Calu3 (cell line): ENCODE measurements at places on chromosomes 11 and 22. TPM values are rescaled to one million over a fixed set of nuclear protein-coding genes. Genes with fewer than 3 reads are reported as not detected.

- no peak for DNase-seq
Measured at GRCh38 chr11:129146191-129146590, 45.9 kb downstream of the ARHGAP32 start.

DNA sequence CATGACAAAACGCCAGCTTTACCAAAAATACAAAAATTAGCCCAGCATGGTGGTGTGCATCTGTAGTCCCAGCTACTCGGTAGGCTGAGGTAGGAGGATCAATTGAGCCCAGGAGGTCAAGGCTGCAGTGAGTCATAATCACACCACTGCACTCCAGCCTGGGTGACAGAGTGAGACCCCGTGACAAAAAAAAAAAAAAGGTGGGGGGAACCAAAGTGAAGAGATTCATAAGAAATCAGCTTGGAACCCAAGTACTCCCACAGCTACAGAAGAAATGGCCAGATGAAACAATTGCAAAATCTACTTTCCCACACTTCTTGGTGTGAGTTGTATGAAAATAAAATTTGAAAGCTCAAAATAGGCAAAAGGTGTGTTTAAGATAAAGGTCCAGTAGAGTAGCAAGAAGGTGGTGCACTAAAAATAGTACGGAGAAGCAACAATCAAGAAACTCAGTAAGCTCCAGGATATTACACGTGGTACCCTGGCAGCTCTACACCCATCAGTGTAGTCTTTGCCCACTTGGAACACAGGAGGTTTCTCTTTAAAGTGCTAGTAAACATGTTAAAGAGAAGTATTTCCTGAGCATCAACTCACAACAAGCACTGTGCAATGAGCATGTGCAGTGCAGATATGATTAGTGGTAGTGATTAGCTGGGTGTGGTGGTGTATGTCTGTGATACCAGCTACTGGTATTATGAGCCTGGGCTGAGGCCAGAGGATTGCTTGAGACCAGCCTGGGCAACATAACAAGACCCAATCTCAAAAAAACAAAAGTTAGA, 5.3 kb downstream of the HARBI1 start:
- DNase-seq: no peak

DNA sequence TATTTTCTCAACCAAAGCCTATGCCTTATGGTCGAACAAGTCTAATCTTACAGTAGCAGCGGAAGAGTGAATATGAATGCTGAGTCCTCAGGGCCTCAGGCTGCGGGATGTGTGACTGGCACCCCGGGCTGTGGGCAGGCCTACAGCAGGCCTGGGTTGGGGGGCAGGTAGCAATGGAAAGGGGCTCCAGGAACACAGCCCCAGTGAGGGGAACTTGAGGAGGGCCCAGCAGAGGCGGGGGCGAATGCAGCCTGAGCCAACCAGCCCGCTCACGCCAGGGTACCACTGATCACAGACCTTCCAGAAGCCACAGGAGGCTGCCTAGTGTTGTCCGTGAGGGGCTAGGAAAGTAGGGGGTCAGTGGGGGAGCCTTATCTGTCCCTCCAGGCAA, 11.3 kb upstream of the CD5 start:
- DNase-seq: no peak

DNA sequence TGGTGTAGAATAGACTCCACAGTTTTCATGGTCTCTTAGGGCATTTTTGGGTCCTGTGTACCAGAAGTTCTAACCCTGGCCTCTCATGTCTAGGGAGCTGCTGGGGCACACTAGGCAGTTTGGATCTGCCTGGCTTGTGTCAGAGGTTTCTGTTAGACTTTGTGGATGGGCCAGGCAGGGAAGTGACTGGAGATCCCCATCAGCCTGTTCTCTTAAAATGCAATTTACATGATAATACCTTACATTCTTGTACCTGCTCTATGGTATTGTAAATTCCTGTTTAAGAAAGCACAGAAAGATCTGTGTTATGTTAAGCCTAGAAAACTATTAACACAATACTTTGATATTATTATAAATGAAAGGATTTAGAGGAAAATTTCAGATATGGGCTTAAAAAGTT, 104.0 kb downstream of the ARHGAP42 start:
- DNase-seq: no peak

GRCh38 chr11:79081471-79082031, 359.3 kb downstream of the TENM4 start:
- no peak for DNase-seq

DNA sequence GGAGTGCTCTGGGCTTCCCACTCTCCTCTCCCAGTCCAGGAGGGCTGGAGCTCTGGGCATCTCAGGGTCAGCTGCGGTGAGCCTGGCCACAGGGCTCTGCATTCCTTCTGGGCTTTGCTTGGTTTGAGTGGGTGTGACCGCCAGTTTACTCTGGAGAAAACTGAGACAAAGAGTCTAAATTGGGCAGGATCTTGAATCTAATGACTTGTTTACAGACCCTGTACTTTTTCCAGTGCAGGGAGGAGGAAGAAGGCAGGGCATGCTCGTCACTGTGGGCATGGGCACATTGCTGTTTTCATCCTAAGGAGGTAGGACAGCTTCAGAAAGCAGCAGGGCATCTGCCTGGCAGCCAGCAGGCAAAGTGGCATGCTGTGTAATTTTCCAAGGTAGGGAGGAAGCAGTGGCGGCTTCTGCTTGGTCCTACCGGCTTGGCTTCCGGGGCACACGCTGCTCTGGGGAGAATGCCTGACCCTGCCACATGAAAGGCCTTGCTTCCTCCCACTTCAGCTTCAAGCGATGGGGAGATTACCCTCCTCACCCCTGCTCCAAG, 22.9 kb downstream of the FLI1 start:
- no peak for DNase-seq

DNA sequence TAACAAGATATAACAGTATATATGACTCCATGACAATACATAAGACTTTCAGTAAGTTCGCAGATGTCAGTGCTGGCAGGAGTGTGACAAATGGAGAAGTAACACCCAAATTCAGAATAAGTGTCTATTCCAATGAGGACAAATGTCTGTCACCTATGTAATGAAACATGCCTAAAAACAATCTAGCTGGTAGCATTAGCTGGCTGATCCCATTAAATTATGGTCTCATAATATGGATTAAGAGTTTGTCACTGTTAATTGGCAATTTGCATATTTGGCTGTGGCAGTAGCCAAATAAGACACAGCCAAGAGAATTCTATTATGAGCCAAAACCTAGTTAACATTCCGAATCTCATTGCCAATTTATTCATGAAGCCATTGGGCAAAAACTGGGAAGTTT, 30.2 kb upstream of the CAVIN3 start:
- no peak for DNase-seq

GRCh38 chr11:130457623-130458409, 9.4 kb downstream of the ADAMTS15 start:
- DNase-seq: no peak

DNA sequence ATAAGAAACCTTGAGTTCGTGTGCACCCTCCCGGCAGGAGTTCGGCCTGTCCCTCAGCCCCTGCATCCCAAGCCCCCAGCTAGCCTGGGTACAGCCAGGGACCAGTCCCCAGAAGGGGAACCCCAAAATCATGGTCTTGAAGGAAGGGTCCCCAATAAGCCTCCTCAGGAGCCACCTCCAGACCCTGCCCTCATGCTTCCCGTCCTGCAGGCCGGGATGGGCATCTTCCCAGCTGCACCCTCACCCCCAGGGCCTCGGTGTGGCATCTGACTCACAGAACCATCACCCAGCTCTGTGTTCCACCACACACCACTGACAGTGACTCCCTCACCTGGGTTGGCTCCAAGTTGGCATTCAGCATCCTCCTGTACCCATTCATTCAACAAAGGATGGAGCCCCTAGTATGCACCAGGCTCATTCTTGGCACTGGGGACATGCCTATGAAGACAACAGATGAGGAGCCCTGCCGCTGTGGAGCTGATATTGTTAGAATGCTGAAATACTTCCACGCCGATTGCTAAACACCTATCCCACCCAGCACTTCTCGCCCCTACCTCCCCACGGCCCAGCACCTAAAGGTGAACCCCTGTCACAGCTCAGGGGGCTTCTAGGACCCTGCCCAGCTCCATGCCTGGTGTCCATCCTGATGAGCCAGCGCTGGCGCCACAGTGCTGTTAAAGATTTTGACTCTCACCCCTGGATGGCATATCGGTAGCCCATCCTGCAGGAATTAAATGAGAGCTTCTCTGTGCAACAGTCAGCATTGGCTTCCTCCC, 77.8 kb downstream of the BUD13 start:
- DNase-seq: no peak

DNA sequence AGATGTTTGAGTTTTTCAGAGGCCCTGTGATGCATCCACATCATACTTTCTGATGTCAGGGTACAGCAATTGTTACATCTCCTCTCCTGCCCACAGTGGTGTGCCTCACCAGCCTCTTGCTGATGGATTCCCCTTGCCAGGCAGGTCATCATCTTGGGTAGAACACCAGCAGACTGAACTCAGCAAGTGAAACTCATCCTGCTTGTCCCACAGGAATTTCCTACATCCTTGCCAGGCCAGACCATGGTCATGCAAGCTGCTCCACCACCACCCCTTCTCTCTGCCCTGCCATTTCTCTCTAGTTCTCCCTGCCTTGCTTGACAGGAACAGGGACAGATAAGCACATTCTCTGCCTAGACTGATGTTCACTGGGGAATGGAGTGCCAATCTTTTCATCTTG, 85.9 kb downstream of the PAX6 start:
- DNase-seq: no peak

- no peak for DNase-seq
Measured at GRCh38 chr11:1879342-1879940, 12.3 kb downstream of the PRR33 start.

GRCh38 chr11:59182457-59183151, 10.7 kb downstream of the DTX4 start:
- peak; percentile 55 for DNase-seq

DNA sequence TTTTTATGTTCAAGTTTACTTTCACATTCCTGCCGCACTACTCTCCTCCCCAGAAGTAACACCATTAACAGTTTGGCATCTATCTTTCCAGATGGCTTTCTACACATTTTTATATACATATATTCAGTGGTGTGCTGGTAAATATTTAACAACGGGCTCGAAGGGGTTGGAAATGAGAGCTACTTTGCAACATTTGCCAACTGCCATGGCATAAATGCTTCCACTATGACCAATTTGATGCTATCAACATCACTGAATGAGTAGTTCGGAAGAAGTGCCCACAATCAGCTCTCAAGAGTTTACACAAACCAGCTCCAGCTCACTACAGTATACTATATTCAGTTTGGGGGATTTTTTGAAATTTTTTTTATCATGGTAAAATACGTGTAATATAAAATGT, 55.2 kb downstream of the RELT start:
- DNase-seq: no peak

DNA sequence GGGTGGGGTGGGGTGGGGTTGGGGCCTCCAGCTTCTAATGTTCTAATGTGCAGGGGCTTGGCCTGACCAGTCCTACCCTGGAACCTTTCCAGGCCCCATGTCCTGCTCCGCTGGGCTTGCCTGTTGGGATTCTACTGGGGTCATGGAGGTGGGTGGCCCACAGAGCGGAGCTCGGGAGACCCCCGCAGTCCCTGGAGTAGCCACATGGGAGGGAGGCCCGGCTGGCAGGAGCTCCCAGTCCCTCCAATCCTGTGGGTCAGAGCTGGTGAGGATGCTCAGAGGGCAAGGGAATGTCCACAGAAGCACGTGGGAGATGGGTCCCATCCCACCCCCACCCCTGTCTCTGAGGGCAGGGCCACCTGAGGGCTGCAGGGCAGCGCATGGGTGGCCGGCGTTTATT, 2.9 kb downstream of the SEPTIN5 start:
- DNase-seq: no peak

GRCh38 chr11:102267609-102268008, 49.7 kb upstream of the BIRC3 start:
- DNase-seq: no peak

DNA sequence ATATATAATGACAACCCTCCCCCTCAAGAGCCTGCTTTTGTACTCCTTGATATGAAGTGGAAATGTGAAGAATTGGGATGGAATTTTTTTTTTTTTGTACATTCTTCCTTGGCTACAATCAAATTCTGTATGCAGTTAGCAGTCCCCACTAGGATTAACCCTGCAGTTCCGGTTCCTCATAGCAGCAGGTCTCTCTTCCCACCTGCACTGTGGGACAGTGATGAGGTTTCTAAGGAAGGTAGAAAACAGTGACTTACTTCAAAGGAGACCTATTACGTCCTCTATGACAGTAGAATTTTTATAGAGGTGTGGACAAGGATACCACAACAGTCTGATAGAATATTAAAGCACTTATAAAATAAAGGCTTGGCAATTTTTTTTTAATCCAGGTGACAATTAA, 46.3 kb upstream of the ALKBH3 start:
- DNase-seq: no peak

GRCh38 chr11:93474123-93474522, 69.1 kb downstream of the SMCO4 start:
- DNase-seq: no peak

DNA sequence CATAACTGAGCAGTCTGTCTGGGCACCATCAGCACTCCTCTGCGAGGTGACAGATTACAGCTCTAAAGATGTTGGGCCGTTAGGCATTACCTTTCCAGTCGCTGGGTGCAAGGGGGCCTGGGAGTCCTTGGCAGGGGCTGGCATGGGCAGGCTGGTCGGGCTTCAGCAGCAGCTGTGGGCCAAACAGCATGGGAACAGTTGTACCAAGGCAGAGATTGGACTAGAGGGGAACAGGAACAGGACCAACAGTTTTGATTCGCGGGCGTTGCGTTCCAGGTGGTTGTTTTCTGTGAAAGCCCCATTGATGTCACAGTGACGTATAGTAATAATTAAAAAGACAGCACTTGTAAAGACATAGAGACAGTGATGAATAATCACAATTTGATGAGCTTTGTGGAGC, 25.8 kb upstream of the B3GAT1 start:
- DNase-seq: no peak

DNA sequence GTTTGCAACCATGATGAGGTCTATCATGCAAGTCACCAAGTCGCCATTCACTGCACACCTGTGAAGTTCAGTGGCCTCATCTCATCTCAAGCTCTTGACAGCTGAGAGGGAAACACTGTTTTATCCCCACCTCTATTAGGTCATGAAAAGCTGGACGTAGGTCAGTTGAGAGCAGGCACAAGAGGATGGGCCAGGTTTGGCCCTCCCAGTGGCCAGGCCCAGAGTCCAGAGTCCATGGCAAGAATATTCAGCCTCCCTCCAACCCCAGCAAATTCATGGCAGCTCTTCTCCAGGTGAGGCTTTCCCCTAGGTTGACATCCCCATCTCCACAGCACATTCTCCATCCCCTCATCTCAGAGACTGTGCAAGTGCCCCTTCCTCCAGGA, 22.0 kb upstream of the ISX start:
- DNase-seq: no peak

GRCh38 chr22:33823552-33823951, 96.7 kb downstream of the LARGE1 start:
- DNase-seq: no peak

The TENM4 gene
- not detected in 2 replicates for total RNA-seq

The OR5AN1 gene
- not detected in 2 replicates for total RNA-seq

The DDT gene
- total RNA-seq: 101 and 115 TPM in 2 replicates

The KCTD14 gene
- total RNA-seq: 13.2 and 17.6 TPM in 2 replicates

The HPX gene
- total RNA-seq: 0.45 and 11.0 TPM in 2 replicates

The SUSD2 gene
- 2.5 and 3.1 TPM in 2 replicates for total RNA-seq

The MMP27 gene
- total RNA-seq: not detected in 2 replicates

The MS4A12 gene
- not detected in 2 replicates for total RNA-seq

The GRK3 gene
- total RNA-seq: 10.1 and 12.0 TPM in 2 replicates

The KRTAP5-1 gene
- total RNA-seq: not detected in 2 replicates

The SLC22A25 gene
- not detected in 2 replicates for total RNA-seq

The OR2AG2 gene
- total RNA-seq: not detected in 2 replicates

The TREH gene
- 0.21 and 0.49 TPM in 2 replicates for total RNA-seq

The THRSP gene
- not detected in 2 replicates for total RNA-seq

The TMEM126B gene
- total RNA-seq: 30.5 and 31.8 TPM in 2 replicates
